ENCODE measurements at places on chromosomes 2 and 18.

DNA sequence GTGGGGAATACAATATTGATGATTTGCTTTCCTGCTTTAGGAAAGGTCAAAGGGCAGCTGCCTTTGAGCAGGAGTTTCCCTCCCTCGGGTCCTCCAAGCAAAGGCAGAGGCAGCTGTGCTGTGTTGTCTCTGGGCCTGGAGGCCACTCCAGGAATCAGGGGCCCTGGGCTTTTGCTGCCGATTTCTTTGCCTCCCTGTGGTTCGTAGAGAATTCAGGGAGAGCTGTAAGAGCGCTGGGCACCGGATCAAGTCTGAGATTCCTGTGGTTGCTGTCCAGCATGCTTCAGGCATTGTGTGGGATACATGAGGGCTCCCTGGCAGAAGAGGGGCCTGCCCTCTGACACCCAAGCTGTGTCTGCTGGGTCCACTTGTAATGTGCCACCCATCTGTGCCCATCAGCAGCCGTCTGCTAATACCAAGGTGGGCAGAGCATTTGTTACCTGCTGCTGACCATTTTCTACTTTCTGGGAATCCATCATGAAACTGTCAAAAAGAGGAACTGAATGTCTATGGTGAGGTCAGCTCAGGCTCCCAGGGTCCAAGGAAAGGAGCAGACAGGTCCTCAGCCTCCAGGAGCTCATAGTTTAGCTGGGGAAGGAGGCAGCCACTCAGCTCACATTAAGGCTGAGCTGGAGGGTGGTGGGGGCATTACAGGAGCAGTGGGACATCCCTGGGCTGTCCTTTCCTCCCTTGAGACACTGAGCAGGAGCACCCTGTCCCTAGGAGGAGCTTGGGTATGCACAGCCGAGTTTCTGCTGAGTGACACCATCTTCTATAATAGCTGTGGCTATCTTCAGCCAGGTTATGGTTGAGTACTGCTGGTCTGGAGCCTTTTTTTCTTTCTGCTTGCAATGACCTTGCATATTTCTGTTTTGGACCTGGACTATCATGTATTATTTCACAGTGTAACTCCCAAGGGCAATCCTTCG, 68.5 kb downstream of the CTIF start:
- peak; percentile 81 for DNase-seq

GRCh38 chr2:230068016-230068650, 591 bp downstream of the SLC16A14 start:
- no peak for DNase-seq

DNA sequence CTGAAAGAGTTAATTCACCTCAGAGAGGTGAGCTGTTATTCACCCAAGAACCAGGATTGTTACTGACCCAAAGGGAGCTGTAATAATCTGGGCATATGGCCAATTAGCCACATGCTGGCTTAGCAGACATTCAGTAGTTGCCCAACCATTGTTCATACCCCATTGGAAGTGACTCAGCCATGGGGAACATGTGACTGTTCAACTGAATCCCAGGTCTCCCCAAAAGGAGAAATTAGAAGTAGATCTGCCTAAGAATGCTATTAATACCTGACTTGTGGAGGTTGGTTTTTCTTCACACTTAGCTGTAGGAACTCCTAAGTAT, 272.6 kb upstream of the UBE2E3 start:
- DNase-seq = peak; percentile 92

- DNase-seq = no peak
Measured at GRCh38 chr2:74935975-74936391, 22.5 kb upstream of the POLE4 start.

DNA sequence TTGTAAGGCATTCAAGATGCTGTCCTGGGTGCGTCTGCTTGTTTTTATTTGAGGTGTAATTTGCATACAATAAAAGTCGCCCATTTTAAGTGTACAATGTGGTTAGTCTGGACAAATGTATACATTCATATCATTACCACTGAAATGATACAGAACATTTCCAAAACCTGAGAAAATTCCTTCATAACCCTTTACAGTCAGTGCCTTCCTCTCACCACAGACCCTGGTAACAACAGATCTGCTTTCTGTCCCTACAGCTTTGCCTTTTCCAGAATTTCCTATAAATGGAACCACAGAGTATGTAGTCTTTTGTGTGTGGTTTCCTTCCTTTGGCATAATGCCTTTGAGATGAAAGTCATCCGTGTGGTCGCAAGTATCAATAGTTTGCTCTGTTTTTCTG, 45.8 kb upstream of the NFU1 start:
- no peak for DNase-seq

GRCh38 chr2:208031608-208032019, 6.3 kb upstream of the PLEKHM3 start:
- no peak for DNase-seq

GRCh38 chr18:12119358-12119757, 25.7 kb downstream of the ANKRD62 start:
- no peak for DNase-seq

GRCh38 chr18:61064911-61065310, 268.3 kb upstream of the CDH20 start:
- DNase-seq = no peak

GRCh38 chr2:172586245-172586891, 30.5 kb downstream of the PDK1 start:
- DNase-seq = no peak

GRCh38 chr2:233905945-233906344, 11.2 kb upstream of the TRPM8 start:
- no peak for DNase-seq

DNA sequence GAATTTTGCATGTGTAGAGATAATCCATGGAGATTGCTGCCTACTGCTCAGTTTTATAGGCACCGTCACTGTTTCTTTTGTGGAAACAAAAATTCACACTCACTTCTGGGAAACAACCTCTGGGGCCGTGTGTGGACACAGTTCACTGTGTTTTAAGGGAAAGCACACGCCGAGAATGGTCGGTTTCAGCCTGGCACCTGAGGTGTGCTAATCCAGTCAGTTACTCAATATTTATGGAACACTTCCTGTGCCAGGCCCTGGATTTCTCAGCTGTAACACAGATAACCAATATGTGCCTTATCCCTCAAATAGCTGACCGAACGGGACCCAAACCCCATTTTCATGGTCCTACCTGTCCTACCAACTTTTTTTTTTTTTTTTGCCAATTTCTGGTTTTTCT, 179.6 kb downstream of the MGAT5 start:
- DNase-seq = no peak

GRCh38 chr2:64243081-64244036, 99.1 kb upstream of the PELI1 start:
- DNase-seq = no peak

- no peak for DNase-seq
Measured at GRCh38 chr2:127783101-127783500, 27.9 kb downstream of the WDR33 start.

DNA sequence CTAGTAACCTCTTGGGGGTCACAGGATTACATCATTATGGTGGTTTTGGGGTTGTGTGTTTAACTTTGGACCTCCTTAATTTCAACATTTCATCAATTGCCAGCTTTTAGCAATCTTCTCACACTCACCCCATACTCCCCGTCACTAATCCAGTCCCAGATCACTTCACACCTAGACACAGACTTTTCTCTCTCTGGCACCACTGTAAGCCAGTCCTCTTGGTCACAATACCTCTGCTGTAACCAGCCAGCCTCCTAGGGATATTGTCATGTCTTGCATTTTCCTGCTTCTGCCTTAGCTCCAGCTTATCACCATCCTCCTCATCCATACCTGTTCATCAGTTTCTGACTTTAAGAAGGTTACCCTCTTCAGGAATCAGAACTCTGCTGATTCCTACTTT, 1.6 kb upstream of the STK17B start:
- DNase-seq = no peak

GRCh38 chr18:55114876-55115275, 155.6 kb upstream of the CCDC68 start:
- no peak for DNase-seq

DNA sequence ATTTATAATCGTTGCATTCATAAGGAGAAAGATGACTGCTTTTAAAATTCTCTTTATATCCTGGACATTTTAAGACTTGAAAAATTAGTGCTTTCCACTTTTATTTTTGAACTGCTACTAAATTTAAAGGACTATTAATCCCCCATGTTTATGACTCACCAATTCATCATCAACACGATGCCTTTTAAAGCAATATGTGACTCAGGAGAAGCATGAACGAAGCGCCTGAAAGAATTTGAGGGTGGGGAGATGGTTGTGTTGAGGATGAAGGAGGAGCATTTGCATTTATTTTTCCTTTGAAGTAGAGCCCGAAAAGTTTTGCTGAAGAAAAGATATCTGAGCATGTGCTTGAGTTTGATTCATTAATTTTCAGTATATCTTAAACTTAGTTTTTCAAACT, 192.2 kb upstream of the LRRTM1 start:
- no peak for DNase-seq

DNA sequence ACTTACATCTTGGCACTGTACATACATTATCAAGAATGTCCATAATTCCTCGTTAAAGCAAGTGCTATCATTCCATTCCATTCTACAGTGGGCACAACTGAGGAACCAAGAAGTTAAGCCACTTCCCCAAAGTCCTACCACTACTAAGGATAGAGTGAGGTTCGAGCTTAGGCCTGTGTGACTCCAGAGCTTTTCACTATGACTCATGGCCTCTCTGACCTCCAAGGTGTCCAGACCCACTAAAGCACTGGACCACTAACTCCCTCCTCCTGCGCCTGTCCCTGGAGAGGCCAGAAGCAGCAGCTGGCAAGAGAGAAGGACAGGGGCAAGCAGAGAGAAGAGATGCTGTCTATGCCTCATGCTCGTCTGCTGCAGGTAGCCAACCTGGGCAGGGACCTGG, 117.0 kb downstream of the ZBTB7C start:
- DNase-seq = no peak

GRCh38 chr2:65264821-65265670, 37.4 kb downstream of the ACTR2 start:
- peak; percentile 66 for DNase-seq

DNA sequence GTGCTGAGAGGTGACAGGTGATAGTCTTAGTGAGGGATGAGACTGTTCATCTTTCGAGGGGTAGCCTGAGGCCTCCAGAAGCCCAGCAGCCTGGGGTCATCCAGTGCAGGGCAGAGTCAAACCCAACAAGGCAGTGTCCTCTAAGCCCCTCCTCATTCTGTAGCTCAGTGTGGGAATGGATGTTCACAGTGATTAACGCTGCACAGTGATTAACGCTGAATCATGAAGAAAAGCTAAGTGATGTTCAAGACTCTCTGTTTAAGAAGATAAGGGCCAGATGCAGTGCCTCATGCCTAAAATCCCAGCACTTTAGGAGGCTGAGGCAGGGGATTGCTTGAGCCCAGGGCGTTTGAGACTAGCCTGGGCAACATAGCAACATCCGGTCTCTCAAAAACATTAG, 56.3 kb upstream of the LAPTM4A start:
- DNase-seq = no peak

- DNase-seq = no peak
Measured at GRCh38 chr2:154207288-154208047, 335.7 kb downstream of the GALNT13 start.

- DNase-seq = no peak
Measured at GRCh38 chr2:158999458-158999857, 31.0 kb downstream of the TANC1 start.
